GM12864 (cell line): ENCODE measurements at places on chromosomes 13 and 19.
A peak's percentile ranks its signal among the peaks of the same experiment; 100 is the strongest.

DNA sequence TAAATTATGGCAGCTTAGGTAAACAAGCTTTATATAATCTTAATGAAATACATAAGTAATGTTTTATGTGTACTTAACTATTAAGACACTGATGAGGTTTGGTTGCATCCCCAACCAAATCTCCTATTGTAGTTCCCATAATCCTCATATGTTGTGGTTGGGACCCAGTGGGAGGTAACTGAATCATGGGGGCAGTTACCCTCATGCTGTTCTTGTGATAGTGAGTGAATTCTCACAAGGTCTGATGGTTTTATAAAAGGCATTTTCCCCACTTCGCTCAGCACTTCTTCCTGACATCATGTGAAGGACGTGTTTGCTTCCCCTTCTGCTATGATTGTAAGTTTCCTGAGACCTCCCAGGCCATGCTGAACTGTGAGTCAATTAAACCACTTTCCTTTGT is 212.7 kb downstream of the DIAPH3 start:
- DNase-seq: no peak

- no peak for DNase-seq
Observed at GRCh38 chr19:35015270-35015953, 14.9 kb upstream of the SCN1B start.

DNA sequence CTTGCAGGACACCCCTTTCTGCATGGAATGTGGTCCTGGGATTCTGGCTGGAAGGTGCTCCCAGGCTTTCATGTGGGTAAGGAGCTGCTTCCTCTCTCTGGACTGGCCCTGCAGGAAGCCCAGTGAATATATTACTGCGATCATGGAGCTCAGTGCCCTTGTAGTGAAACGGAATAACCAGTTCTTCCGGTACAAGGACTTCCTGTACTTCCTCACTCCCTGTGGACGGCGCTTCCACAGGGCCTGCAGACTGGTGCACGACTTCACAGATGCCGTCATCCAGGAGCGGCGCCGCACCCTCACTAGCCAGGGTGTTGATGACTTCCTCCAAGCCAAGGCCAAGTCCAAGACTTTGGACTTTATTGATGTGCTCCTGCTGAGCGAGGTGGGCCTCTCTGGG is 8.0 kb downstream of the CYP4F8 start:
- no peak for DNase-seq

- no peak for DNase-seq
Observed at GRCh38 chr13:105660561-105660960, 874.9 kb downstream of the EFNB2 start.

DNA sequence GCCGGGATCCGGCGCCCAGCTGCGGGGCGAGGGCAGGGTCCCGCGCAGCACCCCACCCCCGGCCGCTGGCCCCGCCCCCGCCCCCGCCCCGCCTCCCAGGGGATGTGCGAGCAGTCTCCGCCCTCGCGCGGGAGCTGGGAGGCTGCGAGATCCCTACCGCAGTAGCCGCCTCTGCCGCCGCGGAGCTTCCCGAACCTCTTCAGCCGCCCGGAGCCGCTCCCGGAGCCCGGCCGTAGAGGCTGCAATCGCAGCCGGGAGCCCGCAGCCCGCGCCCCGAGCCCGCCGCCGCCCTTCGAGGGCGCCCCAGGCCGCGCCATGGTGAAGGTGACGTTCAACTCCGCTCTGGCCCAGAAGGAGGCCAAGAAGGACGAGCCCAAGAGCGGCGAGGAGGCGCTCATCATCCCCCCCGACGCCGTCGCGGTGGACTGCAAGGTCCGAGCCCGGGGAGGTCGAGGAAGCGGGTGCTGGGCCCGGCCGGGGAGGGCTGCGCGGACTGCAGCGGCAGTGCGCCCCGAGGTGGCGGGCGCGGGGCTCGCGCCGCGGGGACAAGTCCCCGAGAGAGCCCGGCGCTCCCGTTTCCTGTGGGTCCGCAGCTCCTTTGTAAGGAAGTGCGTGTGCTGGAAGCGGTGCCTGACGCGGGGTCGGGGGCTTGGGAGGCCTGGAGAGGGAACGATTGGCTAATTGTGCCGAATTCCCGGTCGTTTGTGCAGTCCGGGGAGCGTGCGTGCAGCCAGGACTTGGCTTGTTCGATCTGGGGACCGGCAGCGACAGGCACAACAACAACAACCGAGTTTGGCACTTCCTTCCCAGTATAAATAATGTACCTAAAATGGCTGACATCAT is at the start of gene ITM2B:
Gene ITM2B (plus strand): TSS at position 161 of the 843 bp plus-strand sequence. CDS start 155 bp downstream, at position 316.
- no peak for DNase-seq

GRCh38 chr19:45960595-45961235 is 12.9 kb downstream of the NOVA2 start:
- no peak for DNase-seq

GRCh38 chr19:51664131-51664530 is 17.5 kb upstream of the SIGLEC14 start:
- DNase-seq: no peak

DNA sequence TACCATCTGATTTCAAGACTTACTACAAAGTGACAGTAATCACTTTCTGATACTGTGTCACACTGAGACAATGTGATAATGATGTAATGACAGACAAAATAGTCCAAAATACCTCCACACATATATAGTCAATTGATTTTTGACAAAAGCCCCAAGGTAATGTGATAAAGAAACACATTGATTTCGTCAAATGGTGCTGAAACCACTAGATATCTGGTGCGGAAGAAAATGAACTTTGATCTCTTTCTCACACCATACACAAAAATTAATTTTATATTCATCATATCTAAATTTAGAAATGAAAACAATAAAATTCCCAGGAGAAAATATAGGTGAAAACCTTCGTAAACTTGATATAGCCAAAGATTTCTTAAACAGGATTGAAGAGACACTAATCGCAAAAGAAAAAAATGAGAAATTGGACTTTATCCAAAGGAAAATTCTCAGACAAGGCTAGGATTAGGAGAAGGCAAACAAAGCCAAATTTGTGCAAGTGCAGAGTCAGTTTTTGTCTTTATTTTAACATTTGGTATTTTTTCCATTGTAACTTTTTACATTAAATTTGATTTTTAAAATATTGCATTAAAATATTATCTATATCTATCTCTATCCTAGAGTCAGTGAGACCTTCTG is 739.9 kb downstream of the DIAPH3 start:
- no peak for DNase-seq

GRCh38 chr19:38559428-38560401 is 58.0 kb downstream of the MAP4K1 start:
- DNase-seq: peak; percentile 95

GRCh38 chr19:43605875-43606568 is 5.9 kb upstream of the SRRM5 start:
- no peak for DNase-seq

GRCh38 chr13:48942131-48942530 is 33.6 kb upstream of the FNDC3A start:
- DNase-seq: no peak

GRCh38 chr13:24922387-24922744 is 158.4 kb downstream of the RNF17 start:
- peak; percentile 15 for DNase-seq

GRCh38 chr13:77653301-77653700 is 44.2 kb upstream of the SLAIN1 start:
- no peak for DNase-seq

DNA sequence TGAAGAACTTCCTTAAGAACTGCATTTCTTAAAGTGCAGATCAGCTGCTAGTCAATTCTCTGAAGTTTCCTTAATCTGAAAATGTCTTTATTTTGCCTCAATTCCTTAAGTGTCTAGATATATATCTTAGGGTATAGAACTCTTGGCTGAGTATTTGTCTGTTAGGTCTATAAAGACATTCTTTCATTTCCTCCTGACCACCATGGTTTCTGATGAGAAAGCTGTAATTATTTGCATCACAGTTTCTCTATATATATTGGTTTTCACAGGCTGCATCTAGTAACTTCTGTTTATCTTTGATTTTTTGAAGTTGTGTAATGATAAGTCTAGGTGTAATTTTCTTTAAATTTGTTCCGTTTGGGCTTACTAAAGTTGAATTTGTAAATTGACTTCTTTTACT is 15.2 kb downstream of the NDFIP2 start:
- no peak for DNase-seq

GRCh38 chr19:5131031-5131505 is 162.2 kb downstream of the KDM4B start:
- peak; percentile 38 for DNase-seq

DNA sequence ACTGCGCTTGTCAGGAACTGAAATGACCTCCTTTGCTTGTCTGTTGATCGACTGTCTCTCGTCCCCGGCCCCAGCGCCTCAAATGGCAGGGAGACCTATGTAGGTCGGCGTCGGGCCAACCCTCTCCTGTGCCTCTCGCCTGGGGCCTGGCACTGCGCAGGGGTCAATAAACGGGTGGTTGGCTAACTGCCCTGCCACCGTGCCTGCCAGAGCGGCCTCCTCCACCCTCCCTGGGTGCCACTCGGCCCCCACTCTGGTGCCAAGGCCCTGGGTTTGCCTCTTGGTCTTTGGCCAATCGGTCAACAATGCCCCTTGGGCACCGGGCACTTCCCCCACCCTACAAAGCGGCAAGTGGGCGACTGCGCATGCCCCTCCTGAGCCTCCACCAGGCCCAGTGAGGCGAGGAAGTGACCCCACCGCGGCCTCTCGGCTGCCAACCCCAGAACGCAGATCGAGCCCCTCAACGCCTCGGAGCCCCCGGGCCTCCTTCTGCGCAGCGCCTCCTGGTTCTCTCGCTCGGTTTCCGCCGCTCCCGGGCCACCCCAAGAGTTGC is 1.1 kb downstream of the KEAP1 start:
- no peak for DNase-seq

GRCh38 chr19:3343619-3344502 is 22.5 kb upstream of the NFIC start:
- DNase-seq: peak; percentile 60

GRCh38 chr13:65926750-65927171 is 1303.4 kb downstream of the PCDH9 start:
- no peak for DNase-seq

- DNase-seq: no peak
Observed at GRCh38 chr19:23098988-23099387, 17.8 kb upstream of the ZNF730 start.

GRCh38 chr13:107069108-107069776 is 501.3 kb upstream of the ARGLU1 start:
- no peak for DNase-seq

DNA sequence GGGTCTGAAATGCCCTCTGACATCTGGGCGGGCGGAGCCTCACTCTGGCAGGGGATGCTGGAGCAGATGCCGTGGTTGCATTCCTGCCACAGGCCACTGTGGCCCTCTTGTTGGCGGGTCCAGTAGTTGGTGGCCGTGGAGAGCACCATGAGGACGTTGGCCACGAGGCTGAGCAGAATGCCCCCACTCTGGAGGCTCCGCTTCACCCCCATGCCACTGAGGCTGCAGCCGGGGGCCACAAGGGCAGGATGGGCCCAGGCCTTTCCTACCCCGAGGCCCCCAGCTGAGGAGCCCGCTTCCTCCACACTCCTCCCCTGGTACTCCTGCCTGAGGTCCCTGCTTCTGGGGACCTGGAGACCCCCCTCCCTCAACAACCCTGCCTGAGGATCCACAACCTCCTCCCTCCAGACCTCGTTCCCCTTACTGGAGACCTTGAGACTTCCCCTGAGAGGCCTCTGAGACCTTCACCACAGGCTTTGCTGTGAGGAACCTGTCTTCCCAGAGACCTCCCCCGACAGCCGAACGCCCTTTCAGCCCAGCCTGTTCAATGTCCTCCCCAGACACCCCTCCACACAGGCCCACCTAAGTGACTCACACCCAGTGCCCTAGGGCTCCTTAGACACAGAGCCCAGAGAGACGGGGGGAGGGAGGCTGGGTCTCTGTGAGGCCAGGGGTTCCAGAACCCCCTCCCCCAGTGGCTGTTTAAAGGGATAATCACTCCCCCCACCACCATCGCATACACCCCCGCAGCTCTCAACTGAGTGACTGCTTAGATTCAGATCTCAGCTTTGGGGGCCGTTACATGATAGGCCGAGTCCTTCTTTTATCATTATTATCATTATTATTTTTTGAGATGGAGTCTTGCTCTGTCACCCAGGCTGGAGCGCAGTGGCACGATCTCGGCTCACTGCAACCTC is at the start of gene CLDND2:
Gene CLDND2 (minus strand): TSS at position 638 of the 917 bp plus-strand sequence. CDS start 426 bp downstream, at position 212.
- no peak for DNase-seq

GRCh38 chr13:50284540-50284939 is 269.3 kb downstream of the KCNRG start:
- peak; percentile 27 for DNase-seq

DNA sequence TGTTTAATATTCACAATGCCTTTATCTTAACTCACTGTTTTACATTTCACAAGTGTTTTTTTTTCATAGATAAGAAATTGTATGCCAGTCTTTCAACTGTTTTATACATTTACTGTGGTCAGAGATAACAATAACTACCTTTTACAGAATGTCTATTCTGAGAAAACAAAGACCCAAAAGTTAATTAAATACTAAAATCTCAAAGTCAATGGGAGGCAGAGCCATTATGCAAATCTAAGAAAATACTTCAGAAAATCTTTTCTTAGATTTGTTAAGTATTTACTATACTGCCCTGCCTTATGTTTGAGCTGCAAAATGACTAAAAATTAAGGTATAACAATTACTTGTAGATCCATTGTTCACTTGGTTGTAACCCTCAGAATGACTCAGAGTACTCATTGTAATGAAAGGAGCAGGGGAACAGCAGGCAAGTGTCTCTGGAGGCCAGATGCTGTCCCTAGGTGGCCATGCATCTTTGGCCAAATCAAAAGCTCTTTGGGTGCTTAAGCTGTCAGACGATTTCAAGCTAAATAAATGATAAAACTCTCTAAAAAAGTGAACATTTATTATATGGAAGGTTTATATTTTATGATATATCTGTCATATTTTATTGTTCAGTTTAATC is 770.1 kb upstream of the PCDH20 start:
- no peak for DNase-seq

GRCh38 chr19:51711702-51712101 is 12.1 kb downstream of the HAS1 start:
- no peak for DNase-seq

DNA sequence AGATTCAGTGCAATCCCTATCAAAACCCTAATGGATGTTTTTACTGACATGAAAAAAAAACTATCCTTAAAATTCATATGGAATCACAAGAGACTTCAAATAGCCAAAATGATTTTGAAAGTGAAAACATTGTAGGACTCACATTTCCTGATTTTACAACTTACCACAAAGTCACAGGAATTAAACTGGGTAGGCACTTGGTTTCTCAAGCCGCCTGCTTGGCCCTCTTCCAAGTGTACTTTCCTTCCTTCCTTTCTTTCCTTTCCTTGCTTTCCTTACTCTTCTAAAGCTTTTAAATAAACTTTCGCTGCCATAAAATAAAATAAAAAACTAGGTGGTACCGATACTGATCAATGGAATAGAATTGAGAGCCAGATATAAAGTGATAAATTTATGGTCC is 21.0 kb upstream of the CD33 start:
- DNase-seq: no peak
